ENCODE measurements at places on chromosomes 3 and 15. TPM values are rescaled to one million over a fixed set of nuclear protein-coding genes. Genes with fewer than 3 reads are reported as not detected.

DNA sequence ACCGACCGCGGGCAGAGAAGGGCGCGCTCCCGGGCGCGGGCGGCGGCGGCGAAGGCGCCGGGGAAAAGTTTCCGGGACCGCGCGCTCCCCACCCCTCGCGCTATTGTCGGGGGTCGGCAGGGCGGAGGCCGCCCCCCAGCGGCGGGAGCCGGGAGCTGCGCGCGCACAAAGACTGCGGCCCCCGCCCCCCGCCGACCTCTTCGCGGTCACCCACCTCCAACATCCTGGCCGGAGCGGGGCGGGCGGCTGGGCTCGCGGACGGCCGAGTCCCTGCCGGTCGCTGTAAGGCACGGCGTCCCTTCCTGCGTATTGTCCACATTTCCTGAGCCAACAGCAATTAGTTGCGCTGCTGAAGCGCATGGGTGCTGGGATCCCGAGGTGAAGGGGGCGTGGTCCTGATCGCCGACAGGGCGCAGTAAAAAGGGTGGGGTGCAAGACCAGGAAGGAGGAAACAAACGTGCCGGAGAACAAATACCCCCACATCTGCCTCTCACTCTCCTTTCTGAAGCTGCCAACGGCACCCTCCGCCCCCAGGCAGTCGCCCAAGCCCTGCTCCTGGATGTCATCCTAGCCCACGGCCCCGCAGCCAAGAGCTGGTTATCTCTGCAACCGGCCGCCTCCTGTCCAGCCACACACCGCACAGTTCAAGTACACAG is at the start of gene TMEM44:
Gene TMEM44, minus strand, starts transcription at position 71 of the 656 bp plus-strand sequence. CDS start 204 bp downstream, outside the sequence.
- peak; percentile 73 for DNase-seq

DNA sequence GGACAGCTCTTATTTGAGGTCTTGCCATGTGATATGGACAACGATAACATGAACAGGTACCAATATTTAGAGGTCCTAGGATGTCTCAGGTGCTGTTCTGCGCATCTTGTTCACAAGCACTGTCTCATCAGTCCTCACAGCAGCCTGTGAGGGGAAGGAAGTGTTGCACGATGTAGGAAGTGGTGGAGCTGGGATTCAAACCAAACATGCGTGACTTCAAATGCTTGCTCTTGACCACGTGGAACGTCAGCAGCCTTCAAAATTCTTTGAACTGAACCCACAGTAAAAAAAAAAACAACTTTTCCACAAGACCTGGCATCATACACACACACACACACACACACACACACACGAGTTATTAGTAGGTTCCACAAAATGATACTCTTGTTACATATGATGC is 153.4 kb upstream of the SMAD3 start:
- DNase-seq: no peak

- no peak for DNase-seq
These were observed 6.5 kb upstream of the DNAJB8 start for GRCh38 chr3:128473180-128473519.

DNA sequence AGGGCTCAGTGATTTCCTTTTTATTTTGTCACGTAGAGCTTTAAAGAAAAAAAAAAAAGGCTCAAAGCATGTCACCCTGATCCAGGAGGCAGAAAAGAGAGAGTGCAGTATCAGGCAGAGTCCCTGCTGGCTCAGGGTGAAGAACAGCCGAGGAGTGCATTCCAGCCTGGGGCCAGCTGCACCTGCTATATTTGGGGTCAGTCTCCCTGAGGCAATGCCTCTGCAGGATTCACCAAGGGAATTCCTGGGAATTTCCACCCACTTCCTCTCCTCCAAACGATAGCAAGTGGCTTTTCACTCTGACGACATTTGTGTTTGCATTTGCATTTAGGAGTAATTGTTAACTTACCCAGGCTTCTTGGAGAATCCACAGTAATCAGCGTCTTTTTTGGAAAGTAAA is 202.9 kb upstream of the CTNNB1 start:
- no peak for DNase-seq

DNA sequence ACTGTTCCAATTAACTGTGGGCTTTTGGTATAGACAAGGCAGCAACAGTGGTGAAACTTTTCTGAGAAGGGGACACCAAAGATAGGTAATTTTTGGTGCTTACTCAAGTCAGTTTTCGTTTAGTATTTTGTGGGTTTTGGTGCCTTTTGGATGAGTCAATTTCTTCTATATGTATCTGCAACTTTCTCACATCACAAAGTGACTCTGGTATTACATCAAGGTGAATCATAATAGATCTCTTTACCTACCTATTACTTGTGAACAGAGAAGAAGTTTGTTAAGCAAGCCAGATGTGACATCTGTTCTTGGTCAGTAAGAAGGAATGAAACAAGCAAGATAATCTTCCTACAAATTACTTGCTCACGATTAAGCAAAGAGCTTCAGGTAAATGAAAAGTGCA is 732.4 kb upstream of the DPPA4 start:
- no peak for DNase-seq

GRCh38 chr3:102141096-102141927 is 292.0 kb downstream of the NFKBIZ start:
- no peak for DNase-seq

- DNase-seq: no peak
These were observed 33.0 kb downstream of the ARID3B start for GRCh38 chr15:74573987-74574386.

The SI gene
- not detected for polyA plus RNA-seq

DNA sequence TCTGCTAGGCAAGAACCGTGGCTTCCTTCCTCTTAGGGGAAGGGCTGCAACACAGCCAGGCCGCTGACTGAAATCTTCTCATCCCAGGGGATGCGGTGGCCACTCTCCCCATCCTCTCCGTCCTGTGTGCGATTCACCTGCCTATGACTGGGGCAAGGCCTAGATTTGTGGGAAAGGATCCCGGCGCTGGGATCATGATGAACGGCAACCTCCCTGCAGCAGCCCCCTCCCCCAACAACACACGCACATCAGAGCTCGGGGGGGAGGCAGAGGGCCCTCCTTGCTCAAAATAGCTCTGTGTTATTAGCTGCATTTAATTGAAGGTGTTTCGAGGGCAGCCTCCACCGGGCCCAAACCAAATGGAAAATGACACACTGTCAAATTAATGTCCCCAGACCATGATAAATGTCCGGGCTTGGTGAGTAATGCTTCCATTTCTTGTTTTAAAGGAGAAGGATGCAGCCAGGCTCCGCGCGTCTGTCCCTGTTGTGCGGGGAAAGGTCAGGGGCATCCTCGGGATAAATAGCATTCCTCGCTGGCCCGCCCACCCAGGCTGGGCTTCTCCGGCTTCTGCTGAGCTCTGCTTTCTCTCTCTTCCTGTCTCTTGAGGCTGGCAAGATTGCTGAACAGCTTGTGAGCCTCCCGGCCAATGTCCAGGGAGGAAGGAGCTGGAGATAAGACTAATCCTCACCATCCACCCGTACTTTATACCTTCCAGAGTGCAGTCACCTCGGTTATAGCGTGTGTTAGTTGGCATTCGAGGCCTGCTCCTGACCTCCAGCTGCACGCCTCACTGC is 56.4 kb upstream of the TLE3 start:
- no peak for DNase-seq

- no peak for DNase-seq
These were observed 42.6 kb downstream of the ZNF148 start for GRCh38 chr3:125332504-125332903.

GRCh38 chr3:194095464-194095863 is 40.5 kb upstream of the HES1 start:
- peak; percentile 64 for DNase-seq

DNA sequence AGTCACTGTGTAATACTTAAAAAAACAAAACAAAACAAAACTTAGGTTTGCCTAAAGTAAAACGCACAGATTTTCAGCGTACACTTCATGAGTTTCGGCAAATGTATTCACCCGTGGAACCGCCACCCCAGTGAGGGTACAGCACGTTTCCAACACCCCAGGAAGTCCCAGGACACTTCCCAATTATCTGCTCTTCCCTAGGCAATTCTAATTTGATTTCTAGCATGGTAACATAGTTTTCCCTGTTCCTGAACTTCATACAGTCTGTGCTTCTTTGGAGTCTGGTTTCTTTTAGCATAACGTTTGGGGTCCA is 497 bp upstream of the CLASP2 start:
- no peak for DNase-seq

The SYNPR gene
- polyA plus RNA-seq: not detected

DNA sequence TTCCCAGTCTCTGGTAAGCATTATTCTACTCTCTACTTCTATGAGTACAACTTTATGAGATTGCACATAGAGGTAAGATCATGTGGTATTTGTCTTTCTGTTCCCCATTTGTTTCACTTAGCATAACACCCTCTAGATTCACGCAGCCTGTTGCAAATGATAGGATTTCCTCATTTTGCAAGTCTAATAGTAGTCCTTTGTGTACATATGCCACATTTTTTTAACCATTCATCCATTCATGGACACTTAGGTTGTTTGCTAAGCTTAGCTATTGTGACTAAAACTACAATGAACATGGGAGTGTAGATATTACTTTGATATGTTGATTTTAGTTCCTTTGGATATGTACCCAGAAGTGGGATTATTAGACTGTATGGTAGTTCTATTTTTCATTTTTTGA is 717.9 kb upstream of the ALCAM start:
- DNase-seq: no peak

- no peak for DNase-seq
These were observed 132.5 kb downstream of the PYDC2 start for GRCh38 chr3:191593486-191593885.

GRCh38 chr3:148911173-148911572 is 46.1 kb downstream of the CPA3 start:
- DNase-seq: no peak

DNA sequence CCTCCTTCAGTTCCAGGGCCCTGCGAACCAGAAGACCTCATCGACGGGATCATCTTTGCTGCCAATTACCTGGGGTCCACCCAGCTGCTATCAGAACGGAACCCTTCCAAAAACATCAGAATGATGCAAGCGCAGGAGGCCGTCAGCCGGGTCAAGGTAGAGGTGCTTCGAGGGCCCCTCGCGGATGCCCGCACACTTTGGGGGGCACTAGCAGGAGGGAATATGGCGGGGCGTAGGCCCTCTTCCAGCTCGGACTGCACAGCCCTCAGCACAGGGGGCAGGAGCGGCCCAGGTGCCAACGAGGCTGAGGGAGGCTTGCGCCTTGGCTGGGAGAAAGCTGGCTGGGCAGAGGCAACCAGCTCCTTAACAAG is 176.6 kb downstream of the NSMCE3 start:
- DNase-seq: peak; percentile 61

DNA sequence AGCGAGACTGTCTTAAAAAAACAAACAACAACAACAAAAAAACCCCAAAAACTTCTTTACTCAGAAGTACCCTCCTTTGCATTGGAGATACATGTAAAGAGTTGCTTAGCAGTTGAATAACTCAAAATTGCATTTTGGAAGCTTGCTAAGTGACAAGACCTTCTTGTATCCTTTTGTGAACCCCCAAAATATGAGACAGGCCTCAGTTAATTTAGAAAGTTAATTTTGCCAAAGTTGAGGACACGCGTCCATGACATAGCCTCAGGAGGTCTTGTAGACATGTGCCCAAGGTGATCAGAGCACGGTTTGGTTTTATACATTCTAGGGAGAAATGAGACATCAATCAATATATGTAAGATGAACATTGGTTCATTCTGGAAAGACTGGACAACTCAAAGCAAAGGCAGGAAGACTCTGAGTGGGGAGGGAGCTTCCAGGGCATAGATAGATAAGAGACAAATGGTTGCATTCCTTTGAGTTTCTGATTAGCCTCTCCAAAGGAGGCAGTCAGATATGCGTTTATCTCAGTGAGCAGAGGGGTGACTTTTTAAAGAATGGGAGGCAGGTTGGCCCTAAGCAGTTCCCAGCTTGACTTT is 1.7 kb upstream of the ARF4 start:
- DNase-seq: no peak

DNA sequence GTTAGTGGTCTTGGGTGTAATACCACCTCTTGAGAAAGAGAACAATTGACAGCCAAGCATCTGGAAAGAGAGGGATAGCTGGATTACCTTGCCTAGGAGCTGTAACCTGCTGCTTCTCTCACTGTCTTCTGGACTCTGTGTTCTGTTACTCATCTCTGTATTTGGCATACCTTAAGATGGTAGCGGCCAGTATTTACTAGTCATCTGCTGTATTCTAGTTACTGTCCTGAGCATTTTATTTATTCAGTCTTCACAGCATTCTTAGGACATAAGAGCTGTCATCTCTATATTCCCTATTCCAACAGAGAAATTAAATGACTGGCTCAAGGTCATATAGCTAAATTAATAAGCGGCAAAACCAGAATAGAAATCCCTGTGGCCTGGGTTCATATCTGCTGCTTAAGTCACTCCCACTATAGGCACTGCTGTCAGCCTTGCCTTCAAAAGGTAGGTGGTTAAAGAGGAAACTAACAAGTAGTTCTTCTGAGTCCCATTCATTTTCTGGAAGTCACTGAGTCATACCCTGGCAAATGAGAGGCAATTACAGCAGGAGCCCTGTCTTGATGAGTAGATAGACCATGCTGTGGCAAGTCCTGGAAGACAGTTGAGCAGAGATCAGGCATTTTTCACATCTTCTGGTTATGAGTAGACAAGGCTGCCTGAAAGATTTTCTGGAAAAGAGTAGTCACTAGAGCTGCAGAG is 68.2 kb downstream of the RAB7A start:
- DNase-seq: no peak

GRCh38 chr3:45758871-45759270 is 37.5 kb downstream of the SLC6A20 start:
- no peak for DNase-seq

The RTP1 gene
- not detected for polyA plus RNA-seq

The TGM4 gene
- 0.06 TPM for polyA plus RNA-seq

- no peak for DNase-seq
These were observed 109.7 kb upstream of the ALDH1A3 start for GRCh38 chr15:100769975-100770340.

GRCh38 chr15:62828364-62828763 is 214.2 kb upstream of the TPM1 start:
- no peak for DNase-seq

The OIP5 gene
- polyA plus RNA-seq: 6.4 TPM

- DNase-seq: no peak
These were observed 22.9 kb downstream of the MAGI1 start for GRCh38 chr3:66015841-66016240.

DNA sequence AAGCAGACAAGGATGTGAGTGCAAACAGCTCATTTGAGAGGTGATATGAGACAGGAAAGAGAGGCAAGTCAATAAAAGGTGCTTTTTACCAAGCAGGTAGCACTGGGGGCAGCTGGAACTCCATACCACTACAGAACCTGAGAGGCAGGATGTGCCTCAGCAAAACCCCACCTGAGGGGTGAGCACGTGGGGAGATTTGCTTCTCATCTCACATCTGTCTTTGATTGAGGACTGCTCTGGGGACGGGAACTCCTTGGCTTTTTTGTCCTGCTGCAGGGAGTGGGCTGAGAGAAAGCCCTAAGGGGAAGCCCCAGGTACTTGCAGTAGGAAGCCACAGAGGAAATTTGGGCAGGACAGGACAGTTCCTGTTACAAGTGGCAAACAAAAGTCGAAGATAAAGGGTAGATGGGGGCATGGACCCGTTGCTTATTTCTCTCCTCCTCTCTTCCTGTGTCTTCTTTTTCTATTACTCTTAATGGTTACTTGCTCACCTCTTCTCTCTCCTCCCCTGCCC is 27.1 kb downstream of the CFAP161 start:
- no peak for DNase-seq

Data from left lung (tissue), 14 donors.